Midbrain (tissue), 1 donor: ENCODE measurements at places on chromosomes 6 and 20.

DNA sequence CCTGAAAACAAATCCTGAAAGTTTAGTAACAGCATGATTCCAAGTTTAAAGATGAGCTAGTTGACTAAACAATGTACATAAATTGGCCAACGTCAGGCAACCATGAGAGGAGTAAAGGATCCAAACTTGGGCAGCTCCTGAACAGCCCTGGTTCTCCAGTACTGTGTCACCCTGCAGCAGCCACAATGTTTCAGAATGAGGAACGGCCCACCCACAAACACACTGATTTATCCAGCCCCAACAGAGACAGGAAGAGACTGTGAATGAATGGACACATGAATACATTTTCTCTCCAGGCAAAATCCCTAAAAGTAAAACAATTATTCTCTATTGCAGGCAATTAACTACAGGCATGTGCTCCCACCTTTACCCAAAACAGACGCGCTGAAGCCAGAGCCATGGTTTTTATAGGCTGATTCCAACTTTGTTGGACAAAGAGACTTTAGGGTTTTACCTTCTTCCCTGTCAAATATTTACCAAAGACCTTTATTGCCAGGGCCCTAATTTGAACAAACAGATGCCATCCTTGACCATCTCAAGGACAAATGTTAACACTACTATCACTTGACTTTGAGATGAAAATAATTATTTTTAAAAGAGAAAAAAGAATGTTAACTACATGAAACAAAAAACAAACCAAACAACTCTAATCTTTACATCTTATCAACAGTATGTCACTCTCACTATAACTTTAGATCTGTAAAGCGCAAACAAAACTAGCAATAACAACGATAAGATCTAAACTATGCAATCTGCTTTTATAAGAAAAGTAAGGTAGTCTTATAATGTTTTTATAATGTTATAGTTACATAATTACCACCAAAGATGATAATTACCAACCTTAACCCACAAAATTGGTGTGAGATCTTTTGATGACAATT is 22.9 kb downstream of the CNKSR3 start:
- no peak for DNase-seq

DNA sequence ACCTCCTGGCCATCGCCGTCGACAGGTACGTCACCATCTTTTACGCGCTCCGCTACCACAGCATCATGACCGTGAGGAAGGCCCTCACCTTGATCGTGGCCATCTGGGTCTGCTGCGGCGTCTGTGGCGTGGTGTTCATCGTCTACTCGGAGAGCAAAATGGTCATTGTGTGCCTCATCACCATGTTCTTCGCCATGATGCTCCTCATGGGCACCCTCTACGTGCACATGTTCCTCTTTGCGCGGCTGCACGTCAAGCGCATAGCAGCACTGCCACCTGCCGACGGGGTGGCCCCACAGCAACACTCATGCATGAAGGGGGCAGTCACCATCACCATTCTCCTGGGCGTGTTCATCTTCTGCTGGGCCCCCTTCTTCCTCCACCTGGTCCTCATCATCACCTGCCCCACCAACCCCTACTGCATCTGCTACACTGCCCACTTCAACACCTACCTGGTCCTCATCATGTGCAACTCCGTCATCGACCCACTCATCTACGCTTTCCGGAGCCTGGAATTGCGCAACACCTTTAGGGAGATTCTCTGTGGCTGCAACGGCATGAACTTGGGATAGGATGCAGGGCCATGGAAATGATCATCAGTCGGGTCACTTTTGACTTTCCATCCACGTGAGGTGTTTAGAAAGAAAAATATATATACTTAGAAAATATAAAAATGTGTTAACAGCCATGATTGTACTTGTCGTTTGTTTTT is 868 bp downstream of the MC3R start:
- no peak for DNase-seq

GRCh38 chr6:15299430-15300131 is 53.7 kb downstream of the JARID2 start:
- DNase-seq, result no peak

- no peak for DNase-seq
These were observed 41.8 kb upstream of the TOP1 start for GRCh38 chr20:40986774-40987173.

DNA sequence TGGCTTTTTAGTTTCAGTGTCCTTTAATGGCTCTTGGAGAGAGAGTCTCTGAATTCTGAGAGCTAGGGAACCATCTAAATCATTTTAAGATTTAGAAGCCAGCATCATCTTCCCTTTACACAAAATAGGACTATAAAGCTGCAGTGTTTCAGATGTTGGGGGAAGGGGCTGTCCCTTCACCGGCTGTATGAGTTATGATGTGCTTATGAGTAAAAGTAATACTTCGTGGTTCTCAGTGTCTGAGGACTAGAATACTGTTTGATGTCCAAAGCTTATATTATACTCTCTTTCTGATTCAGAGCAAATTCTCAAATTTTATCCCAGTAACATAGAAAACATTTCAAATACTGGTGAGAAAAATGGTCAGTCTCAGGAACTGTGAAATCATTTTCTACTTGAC is 63.5 kb upstream of the FAM8A1 start:
- no peak for DNase-seq

DNA sequence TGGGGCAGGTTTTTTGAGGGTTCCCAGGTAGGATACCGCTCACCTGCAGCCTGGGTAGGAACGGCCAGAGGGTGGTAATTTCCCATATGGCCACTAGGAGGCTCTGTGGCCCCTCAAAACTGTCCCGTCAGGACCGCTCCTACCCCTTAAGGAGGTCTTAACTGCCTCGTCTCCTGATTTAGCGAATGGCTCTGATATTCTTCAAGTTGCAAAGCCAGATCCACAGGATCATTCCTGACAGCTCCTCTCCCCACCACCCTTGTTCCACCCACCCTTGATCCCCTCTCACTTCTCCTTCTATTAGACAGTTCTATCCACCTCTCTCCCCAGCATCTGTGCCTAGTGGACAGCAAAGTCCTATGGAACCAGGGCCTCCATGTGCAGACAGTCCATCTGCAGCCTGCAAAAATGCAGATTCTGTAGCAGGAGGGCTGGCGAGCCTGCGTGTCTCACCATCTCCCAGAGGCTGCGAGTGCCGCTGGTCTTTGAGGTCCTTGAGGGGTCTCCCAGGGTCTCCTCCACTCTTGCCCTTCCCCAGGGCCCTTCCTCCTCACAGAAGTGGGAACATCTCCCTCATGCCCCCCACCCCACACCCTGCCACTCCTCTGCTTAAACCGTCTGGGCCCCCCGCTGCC is 34.3 kb upstream of the ZBP1 start:
- DNase-seq, result peak; percentile 56

GRCh38 chr6:127937102-127937501 is 36.2 kb upstream of the THEMIS start:
- no peak for DNase-seq

DNA sequence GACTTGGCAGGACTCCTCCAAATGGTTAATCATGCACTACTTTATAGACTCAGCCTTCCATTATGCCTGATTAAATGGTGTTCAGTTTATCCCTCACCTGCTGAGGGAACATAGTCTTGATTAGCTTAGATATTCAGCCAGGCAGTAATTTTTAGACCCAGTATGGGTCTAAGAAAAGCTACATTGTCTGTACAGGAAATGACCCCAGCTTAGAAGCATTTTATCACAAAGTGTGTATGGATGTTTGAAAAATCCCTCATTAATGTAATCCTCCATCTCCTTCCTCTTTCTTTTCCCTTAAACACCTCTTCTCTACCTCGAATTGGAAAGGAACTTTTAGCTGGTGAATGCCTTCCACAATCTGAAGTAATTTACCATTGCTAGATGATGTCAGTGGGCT is 252.2 kb upstream of the BMP2 start:
- DNase-seq, result no peak

DNA sequence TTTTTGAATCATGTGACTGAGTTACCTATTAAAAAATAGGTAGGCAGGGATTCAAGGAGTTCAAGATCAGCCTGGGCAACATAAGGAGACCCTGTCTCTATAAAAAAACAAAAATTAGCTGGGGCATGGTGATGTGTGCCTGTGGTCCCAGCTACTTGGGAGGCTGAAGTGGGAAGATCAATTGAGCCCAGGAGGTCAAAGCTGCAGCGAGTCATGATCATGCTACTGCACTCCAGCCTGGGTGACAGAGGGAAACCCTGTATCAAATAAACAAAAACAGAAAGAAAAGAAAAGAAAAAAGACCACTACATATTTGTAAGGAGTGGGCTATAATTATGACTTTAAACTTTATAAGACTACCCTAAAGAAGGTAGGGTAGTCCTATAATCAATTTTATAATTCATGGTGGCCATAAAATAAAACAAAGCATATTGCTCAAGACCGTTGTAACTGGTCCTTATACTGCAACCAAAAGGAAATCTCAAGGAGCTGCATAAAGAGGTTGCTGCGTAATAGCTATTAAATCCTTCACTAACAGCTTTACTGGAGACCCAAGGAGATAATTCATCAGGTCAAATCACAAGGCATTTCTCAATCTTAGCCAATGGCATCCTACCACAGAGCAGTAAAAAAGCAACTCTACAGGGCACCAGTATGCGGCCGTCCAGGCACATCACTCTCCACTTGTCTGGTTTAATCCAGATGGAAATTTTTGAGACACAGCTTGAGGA is 13.5 kb downstream of the PIGU start:
- no peak for DNase-seq

- DNase-seq, result peak; percentile 50
These were observed 1.6 kb downstream of the DNAJC5 start for GRCh38 chr20:63896264-63897105.

DNA sequence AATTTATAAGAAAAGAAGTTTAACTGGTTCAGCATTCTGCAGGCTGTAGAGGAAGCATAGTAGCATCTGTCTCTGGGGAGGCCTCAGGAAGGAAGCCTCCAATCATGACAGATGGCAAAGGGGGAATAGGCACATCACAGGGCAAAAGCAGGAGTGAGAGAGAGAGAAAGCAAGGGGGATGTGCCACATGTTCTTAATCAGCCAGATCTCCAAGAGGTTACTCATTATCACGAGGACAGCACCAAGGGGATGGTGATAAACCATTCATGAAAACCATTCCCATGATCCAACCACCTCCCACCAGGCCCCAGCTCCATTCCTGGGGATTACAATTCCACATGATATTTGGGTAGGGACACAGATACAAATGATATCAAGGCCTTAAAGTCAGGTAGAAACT is 217.5 kb upstream of the TCF21 start:
- DNase-seq, result no peak

DNA sequence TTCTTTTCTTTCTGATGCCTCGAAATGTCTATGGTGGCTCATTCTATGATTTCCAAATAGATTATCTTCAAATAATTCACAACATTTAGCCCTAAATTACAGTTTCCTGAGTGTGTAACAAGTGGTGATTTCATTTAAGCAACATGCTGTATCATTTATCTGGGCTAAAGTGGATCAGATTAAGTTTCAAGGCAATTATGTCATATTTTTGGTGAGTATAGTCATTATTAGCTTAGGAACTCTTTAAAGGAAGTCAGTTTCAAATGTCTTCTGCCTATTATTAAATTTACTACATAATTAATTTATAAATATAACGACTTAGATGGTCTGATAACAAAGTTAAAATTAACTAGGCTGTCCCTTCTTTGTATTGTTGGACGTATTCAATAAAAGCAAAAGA is 847.9 kb upstream of the FLRT3 start:
- no peak for DNase-seq

GRCh38 chr20:20017844-20018185 is 653 bp downstream of the NAA20 start:
- DNase-seq, result no peak

DNA sequence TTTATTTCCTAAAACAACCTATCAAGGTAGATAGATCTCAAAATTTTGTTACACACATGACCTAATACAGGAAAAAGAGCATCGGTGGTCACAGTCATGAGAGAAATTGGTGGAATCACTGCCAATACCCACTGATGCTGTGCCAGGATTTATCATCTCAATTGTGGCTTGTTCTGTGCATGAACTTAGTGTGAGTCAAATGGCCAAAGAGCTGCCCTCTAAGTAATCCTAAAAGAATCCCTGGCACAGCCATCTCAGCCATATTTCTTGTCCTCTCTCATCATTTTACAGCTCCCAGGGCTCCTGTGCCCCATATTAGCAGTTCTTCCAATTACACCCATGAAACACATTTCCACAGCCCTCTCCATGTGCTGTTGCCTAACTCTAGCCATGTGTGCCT is 6.1 kb downstream of the GSTA5 start:
- no peak for DNase-seq

DNA sequence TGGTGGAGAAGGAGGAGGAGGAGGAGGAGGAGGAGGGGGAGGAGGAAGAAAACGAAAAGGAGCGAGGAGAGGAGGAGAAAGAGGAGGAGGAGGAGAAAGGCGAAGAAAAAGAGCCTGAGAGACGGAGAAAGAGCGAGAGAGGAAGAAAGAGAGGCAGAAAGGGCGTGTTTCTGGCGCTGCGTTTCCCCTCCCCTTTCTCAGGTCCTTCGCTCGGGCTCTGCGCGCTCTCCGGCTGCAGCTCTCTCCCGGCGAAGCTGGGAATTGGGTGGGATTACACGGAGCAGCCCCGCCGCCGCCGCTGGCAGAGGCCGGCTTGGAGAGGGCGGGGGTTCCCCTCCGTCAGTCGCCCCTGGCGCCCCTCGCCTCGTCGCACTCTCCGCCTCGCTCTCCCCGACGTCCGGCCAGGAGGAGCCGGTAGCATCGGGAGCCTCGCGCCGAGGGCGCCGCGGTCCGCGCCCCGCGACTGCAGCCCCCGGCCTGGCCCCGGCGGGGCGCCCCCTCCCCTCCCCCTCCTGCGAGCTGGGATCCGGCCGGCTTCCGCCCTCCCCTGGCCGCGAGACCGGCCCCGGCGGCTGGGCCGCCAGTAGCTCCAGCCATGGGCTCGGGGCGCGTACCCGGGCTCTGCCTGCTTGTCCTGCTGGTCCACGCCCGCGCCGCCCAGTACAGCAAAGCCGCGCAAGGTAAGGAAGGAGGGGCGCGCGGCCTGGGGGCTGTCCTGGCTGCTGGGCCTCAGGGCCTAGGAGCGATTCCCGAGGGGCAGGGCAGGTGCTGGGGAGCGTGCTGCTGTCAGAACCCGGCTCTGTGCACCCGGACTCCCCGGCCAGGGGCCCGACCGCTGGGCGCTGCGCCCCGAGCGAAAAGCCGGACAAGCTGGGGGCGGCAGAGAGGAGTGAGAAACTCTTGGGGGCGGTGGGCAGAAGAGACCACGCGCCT is at the start of gene SCUBE3:
Gene SCUBE3 (plus strand): TSS at position 133 of the 933 bp plus-strand sequence. CDS start 463 bp downstream, at position 596.
- no peak for DNase-seq
